ENCODE measurements at places on chromosomes 2 and 18.

- DNase-seq = no peak
These were observed 692.6 kb downstream of the ERBB4 start for GRCh38 chr2:211846036-211846400.

DNA sequence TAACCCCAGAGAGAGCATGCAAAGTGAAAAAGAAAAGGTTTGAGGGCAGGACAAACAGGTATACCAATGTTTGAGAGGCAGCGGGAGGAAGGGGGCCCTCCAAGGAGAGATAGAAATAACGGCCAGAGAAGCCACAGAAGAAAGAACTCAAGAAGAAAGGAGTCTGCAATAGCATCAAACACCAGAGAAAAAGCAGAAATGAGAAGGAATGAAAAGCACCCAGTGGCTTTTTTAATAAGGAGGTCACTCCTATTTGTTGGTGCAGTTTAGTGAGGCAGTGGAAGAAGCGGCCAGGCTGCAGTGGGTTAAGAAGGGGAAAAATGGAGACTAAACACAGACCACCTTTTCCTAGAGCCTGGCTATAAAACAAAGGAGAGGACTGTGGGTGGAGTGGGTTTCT is 177.2 kb downstream of the THADA start:
- DNase-seq = no peak

DNA sequence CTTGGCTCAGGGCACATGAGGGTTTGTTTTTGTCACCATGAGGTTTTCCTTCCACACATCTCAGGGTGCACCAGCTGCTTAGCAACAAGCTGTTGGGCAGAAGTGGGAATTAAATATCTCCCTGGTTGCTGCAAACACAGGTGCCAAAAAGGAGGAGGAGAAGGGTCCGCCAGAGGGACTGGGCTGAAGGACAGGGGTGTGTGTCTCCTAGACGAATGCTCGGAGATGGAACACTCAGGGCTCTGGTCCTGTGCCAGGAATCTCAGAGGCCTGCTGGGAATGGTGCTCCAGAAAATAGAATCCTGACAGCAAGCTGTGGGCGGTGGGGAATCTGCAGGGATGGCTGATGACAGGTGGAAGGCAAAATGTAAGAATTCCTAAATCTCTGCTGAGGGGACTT is 94.5 kb downstream of the VSNL1 start:
- DNase-seq = no peak

DNA sequence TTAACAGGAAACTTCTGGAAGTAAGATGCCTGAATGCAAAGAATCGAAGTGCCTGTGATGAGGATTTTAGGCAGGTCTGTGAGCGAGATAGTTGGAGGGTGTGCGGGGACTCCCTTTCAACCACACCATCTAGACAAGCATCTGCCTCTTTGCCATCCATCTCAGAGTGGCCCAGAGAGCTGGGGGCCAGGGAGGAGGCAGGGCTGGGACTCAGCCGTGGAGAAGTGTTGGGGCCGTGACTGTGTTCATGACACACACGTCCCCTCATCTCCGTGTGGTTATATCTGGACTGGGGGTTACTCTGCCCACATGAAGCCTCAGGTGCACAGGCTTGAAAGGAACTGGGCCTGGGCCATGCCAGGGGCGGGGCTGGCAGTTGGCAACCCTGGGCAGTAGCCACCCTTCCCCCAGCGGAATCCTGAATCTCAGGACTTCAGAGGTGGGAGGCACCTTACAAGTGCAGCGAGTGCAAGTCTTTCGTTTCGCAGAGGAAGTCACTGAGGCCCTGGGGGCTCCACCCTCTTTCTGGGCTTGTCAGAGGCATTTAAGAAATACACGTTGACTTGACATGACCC is 112.5 kb downstream of the SLC4A3 start:
- no peak for DNase-seq

DNA sequence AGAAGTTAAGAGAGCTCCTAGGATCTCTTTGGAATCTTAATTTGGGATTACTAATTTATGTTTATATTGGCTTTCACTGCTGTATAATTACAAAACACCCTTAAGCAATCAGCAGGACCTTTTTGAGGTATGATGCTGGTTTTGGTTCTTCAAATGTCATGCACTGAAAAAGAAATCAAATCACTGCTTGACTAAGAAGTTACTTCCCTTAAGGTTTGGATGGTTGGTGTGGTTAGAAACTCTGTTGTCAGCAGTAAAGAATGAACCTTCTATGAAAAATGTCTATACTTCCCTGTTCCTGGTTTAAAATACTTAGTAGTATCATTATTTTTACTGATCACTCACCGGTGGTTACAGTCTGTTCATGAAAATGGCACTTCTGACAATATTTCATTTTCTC is 5.5 kb downstream of the COLEC12 start:
- no peak for DNase-seq

DNA sequence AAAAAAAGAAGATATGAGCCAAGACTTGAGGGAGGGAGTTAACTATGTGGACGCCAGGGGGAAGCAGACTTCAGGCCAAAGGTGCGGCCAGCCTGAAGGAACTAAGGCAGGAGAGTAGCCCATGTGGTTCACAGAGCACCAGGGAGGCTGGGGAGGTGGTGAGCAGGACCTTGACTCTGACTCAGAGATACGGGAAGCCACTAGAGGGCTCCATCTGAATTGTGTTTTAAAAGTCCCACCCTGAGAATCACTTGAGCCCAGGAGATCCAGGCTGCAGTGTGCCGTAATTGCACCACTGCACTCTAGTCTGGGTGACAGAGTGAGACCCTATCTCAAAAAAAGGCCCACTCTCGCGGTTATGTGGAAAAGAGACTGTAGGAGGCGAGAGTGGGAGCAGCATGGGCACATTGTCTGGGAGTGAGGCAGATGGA is 12.3 kb downstream of the CEP192 start:
- no peak for DNase-seq

GRCh38 chr18:71707400-71707799 is 836.7 kb downstream of the CBLN2 start:
- DNase-seq = no peak

- DNase-seq = no peak
These were observed 152.7 kb upstream of the SPHKAP start for GRCh38 chr2:228334180-228334579.

GRCh38 chr18:54775686-54776085 is 52.6 kb upstream of the RAB27B start:
- no peak for DNase-seq
